CD4-positive, alpha-beta memory T cell (primary cell): ENCODE measurements at places on chromosomes 6 and 20.

DNA sequence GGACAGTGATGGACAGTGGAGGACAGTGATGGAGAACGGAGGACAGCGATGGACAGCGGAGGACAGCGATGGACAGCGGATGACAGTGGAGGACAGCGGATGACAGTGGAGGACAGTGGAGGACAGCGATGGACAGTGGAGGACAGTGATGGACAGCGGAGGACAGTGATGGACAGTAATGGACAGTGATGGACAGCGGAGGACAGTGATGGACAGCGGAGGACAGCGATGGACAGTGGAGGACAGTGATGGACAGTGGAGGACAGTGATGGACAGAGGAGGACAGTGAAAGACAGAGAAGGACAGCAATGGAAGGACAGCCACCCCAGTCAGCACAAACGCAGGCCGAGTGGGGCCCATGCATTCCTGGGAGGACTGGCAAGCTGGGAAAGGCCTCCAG is 3.4 kb upstream of the NKAIN4 start:
- no peak overlapping the region for H3K27ac ChIP-seq
- H3K4me1 ChIP-seq: peaks cover 8% of the 10 kb centered on the region
- H3K27me3 ChIP-seq: peaks cover 16% of the 10 kb centered on the region
- no peaks in the 10 kb centered on the region for H3K36me3 ChIP-seq
- H3K4me3 ChIP-seq: no peak overlapping the region

GRCh38 chr6:13250703-13251102 is 77.6 kb downstream of the TBC1D7 start:
- no peak overlapping the region for H3K27ac ChIP-seq
- no peaks in the 10 kb centered on the region for H3K36me3 ChIP-seq
- H3K4me3 ChIP-seq: no peak overlapping the region
- no peaks in the 10 kb centered on the region for H3K27me3 ChIP-seq

DNA sequence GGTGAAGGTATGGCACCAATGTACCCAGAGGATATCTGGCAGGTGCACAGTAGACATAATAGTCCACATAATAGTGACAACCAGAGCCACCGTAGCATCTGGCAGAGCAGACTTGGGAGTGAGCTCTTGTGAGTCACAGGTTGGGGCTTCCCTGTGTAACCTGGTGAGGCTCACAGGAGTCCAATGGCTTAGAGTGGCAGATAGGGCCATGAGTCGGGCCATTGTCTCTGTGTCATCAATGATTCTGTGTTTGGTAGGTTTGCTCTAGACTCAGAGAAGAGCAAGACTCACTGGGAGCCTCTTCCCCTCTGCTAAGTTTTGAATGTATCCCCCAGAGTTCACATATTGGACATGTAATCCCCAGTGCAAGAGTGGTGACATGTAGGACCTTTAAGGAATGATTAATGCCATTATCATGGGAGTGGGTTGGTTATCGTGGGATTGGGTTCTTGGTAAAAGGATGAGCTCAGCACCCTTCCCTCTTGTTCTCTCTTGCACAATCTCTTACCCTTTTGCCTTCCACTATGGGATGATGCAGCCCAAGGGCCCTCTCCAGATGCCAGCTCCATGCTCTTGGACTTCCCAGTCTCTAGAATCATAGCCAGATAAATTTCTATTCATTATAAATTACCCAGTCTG is 22.6 kb upstream of the SIRPA start:
- no peaks in the 10 kb centered on the region for H3K4me1 ChIP-seq
- H3K27ac ChIP-seq: no peak overlapping the region
- H3K4me3 ChIP-seq: no peak overlapping the region
- no peaks in the 10 kb centered on the region for H3K36me3 ChIP-seq

GRCh38 chr6:149049230-149049629 is 268.3 kb upstream of the TAB2 start:
- no peak for DNase-seq
- no peaks in the 10 kb centered on the region for H3K36me3 ChIP-seq
- H3K4me3 ChIP-seq: no peak overlapping the region
- peaks cover 48% of the 10 kb centered on the region for H3K4me1 ChIP-seq
- H3K27me3 ChIP-seq: no peaks in the 10 kb centered on the region
- no peak overlapping the region for H3K27ac ChIP-seq

- no peaks in the 10 kb centered on the region for H3K27me3 ChIP-seq
- no peaks in the 10 kb centered on the region for H3K4me1 ChIP-seq
- no peak overlapping the region for H3K4me3 ChIP-seq
- no peak for DNase-seq
- H3K27ac ChIP-seq: no peak overlapping the region
- no peaks in the 10 kb centered on the region for H3K36me3 ChIP-seq
Measured at GRCh38 chr6:94501516-94501915, 1075.8 kb upstream of the MANEA start.

- no peak overlapping the region for H3K4me3 ChIP-seq
- peak; percentile 1 for DNase-seq
- H3K27ac ChIP-seq: no peak overlapping the region
Measured at GRCh38 chr6:15023448-15023847, 222.4 kb upstream of the JARID2 start.
